ENCODE measurements at places on chromosomes 13 and 19.

DNA sequence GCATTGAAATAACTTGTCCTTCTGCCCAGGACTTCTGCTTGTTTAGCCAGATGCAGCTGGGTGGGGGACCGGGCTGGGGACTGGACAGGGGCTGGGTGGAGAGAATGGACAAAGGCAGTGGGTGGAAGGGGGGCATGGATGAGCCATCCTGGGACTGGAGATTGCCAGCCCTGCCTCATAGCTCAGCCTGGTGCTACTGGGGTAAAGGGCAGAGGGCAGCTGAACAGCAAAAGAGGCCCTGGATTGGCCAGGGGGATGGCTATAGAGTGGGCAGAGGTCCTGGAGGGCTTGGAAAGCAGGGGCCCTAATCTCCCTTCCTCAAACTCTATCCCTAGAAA, 17.7 kb upstream of the PLAUR start:
- DNase-seq: no peak

DNA sequence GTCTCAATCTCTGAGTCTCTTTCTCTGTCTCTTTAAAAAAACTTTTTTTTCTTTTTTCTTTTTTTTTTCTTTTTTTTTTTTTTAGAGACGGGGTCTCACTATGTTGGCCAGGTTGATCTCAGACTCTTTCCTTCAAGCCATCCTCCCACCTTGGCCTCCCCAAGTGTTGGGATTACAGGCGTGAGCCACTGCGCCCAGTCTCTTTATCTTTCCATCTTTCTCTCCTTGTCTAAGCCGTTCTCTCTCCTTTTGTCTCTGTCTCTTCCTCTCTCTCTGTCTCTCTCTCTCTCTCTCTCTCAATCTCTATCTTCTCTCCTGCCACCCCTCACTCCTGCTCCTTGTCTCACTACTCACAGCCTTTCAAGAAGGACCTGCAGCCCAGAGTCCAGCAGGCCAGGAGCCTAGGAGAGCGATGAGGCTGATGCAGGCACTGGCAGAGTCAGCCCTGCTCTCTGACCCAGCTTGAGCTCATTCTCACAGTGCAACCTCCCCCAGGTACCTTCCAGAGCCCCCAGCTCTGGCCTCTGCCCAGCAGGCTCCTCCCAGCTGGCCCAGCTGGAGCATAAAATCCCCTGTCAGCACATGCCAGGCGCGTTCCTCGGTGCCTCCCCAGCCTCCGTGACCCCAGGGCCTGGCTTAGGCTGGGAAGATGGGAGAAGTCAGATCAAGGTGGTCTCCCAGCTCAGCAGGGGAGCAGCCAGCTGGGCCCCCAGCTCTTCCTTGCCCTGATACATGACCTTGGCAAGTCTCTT, at the start of gene NPHS1:
NPHS1 (minus strand) TSS at position 476 of the 752 bp plus-strand sequence. CDS start 667 bp downstream, outside the sequence.
- no peak for DNase-seq

DNA sequence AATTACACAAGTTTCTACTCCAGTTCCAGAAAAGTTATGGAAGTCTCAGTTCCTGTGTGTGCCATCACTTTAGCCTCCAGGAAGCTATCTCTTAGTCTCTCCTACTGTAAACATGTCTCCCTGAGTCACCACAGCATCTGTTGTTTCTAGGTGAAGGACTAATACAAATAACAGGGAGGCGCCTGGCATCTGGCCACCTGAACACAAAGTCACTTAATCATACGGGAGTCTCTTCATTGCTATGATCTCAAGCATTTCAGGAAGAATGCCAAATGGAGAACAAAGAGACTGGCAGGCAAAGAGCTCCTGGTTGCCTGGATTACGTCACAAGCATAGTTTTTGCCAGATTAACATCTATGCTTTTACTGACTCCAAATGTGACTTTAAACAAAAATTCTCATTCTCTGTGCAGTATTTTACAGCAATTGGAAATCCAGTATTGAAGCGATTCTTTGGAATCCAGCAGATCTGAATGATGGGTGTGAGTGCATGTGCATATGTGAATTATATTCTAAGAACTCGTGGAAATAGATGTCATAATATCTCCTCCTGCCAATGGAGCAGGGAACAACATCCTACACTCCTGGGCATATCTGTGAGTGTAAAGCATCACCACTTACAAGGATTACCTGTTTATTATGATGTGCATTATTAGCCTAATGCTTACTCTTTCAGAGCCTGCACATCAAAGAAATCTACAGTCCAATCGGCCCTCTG, 572.8 kb downstream of the PCDH9 start:
- no peak for DNase-seq

GRCh38 chr13:92225861-92226260, 827.4 kb downstream of the GPC5 start:
- DNase-seq: no peak

DNA sequence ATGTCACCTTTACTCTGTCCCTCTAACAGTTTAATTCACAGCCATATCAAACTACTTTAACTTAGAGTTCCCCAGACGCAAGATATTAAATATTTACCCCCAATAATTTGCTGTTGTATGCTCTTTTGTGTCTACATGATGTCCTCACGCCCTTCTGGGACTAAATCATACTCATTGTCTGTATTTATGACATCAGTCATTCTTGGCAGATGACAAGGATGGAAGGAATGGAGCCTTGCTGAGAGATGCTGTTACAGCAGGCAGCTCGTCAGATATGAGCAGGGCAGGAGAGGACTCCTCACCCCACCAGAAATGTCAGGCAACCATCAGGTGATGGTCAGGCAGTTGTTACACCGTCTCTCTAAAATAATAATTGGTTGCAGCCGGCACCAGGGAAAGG, 41.8 kb downstream of the CARD8 start:
- no peak for DNase-seq

DNA sequence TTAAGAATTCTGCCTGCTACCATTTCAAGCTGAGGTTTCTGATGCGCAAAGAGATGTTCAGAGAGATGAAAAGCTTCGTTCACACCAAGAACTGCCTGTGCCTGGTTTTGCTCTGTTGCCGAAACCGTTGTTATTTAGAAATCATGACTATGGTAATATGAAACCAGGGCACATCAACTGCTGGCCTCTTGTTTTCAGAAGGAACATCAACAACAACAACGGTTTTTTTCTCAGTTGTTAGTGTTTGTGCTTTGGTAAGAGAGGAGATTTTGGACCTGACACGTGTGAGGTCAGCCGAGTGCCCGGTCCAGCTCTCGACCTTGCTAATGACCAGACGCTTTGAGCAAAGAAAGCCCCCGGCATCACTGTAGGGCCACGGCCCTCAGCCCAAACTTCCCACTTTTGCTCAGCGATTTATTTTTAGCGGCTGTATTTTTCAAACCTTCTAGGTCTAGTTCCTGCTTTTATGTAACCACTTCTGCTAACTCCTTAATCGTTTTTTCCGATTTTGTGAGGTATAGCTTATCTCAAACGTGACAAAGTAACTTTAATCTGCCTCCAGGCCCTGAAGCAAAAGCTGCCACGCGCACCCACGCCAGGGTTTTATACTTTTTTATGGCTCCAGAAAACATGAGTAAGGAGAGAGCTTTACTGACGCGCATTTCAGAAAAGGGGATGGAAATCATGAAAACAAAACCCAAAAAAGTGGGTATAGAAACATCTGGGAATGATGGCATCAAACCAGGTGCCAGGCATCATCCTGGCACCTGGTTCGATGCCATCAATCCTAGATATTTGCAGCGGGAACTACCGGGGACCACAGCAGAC, 42.0 kb downstream of the KLF2 start:
- DNase-seq: no peak
